ENCODE measurements at places on chromosomes 4 and X.

GRCh38 chrX:18368402-18368801 is 13.9 kb upstream of the SCML2 start:
- DNase-seq: no peak

DNA sequence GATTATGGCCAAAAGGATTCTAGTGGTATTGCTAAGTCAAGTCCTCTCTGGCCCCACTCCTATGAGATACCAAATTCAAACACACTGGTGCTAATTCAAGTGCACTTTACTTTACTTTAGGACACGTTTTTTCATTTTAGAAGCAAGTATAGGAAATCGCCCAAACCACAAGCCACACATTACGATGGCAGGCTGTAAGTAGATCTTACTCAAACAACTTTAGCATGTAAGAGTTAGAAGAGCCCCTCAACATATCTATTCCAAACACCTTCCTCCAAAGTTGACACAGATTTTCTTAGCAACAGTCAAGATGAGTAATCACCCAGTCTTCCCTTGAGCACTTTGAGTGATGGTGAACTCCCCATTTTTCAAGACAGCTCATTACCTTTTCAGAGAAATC is 43.6 kb downstream of the DRD5 start:
- no peak for DNase-seq

DNA sequence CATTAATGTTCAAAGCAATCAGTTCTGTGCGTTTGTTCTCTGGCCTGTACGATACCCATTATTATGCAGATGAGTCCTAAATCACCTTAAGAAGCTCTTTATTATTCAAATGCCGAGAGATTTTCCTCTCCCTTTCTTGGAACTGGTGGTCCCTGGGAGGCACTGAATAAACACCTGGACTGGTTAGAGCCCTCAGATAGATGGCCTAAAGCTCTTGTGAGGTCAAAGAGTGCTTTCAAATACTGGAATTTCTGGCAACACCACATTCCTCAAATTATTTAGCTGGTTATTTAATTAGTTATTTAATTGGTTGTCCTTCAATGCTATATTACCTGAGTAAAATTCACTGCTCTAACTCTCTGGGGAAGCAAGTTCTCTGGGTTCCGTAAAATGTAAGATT is 3.0 kb downstream of the ARHGEF38 start:
- peak; percentile 84 for DNase-seq

DNA sequence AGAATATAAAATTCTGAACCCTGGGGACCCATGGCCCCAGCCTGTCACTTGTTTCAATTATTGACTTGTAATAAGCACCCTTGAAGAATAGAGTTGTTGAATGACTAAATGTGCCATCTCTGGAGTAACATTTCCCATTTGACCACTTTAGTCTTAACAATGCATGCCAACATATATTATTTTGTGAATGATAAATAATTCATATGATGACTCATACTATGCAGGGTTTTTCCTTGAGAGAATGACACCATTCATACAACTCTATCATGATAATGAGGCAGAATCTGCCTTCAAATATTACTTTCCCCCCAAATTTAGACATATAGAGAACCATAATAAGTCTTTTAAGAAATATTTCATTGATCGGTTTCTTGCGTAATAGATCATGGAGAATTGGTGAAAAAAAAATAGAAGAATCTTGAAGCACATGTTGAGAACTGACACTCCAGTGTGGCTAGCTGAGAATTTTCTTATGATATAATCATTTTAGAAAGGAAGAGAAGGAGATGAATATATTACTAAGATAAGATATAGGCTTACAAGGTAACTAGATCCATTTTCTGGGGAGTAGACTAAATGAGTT is 404.5 kb downstream of the GRXCR1 start:
- no peak for DNase-seq

DNA sequence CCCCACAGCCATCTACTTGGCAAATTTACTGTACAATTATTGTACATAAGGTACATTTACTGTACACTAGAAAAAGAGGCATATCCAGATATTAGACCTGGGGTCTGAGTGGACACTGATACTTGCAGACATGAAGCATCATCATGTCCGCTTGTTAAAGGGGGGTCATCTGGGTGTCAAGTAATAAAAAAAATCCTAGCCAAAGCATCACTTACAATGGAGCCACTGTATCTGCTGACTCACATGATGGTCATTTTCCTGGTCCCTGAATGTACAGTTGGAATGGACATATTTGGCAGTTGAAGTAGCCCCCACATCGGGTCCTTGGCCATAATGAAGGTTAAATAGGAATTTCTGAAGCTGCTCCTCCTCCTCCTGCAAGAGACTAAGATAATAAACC is 228.8 kb downstream of the THOC2 start:
- DNase-seq: no peak

GRCh38 chrX:456146-456545 is 69.4 kb upstream of the PPP2R3B start:
- DNase-seq: no peak

GRCh38 chr4:132956962-132957361 is 192.1 kb upstream of the PCDH10 start:
- DNase-seq: no peak

- DNase-seq: no peak
Observed at GRCh38 chr4:133484287-133484686, 335.2 kb downstream of the PCDH10 start.

DNA sequence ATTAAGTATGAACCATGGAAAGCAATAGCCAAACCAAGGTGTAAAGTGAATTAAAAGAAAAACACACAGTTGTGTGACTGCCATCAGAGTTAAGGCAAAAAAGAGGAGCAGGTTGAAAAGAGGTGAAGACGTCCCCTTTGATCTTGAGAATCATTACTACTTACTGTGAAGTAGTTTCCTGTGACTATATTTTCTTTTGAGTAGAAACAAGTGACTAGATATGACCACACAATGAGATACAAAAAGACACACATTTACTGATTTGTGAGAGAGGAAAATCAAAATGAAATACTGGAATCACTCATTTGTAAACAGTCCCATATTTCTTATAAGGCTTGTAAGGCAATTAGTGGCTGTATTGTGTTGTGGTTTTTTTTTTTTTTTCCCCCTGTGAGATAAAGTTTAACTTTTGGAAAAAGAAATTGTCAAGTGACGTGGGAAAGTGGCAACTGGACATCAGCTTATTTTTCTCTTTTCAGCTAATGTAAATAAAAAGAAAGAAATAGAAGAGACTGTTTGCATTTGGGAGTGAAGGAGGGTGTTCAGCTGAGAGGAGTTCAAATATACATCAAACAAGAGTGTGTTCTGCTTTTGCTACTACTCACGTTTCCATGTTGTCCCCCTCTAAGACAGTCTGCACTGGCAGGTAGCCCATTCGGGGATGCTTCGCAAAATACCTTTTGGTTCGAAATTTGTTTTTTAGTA is 106.4 kb upstream of the FTHL17 start:
- DNase-seq: no peak
